NCI-H460 (cell line): ENCODE measurements at places on chromosomes 7 and 10. TPM values are rescaled to one million over a fixed set of nuclear protein-coding genes. Genes with fewer than 3 reads are reported as not detected.
A peak's percentile ranks its signal among the peaks of the same experiment; 100 is the strongest.

DNA sequence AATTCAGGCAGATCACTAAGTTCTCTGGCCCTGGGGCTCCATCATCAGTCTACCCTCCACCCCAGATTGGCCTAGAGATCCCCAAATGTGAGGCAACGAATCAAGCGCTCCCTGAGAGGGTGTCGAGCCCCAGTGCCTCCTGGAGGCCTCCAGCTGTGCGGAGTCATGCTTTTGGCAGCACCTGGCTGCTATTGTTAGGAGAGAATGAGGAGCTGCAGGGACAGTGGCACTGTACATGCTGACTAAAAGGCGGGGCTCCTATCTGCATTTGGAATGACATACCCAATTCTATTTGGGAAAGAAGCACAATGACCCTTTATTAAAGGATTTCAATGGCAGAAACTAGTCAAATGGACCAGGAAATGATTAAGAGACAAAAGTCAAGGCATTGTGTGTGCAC lies 161.8 kb downstream of the DPY19L1 start:
- DNase-seq: no peak

GRCh38 chr10:822661-823367 lies 108.7 kb downstream of the LARP4B start:
- DNase-seq: no peak

DNA sequence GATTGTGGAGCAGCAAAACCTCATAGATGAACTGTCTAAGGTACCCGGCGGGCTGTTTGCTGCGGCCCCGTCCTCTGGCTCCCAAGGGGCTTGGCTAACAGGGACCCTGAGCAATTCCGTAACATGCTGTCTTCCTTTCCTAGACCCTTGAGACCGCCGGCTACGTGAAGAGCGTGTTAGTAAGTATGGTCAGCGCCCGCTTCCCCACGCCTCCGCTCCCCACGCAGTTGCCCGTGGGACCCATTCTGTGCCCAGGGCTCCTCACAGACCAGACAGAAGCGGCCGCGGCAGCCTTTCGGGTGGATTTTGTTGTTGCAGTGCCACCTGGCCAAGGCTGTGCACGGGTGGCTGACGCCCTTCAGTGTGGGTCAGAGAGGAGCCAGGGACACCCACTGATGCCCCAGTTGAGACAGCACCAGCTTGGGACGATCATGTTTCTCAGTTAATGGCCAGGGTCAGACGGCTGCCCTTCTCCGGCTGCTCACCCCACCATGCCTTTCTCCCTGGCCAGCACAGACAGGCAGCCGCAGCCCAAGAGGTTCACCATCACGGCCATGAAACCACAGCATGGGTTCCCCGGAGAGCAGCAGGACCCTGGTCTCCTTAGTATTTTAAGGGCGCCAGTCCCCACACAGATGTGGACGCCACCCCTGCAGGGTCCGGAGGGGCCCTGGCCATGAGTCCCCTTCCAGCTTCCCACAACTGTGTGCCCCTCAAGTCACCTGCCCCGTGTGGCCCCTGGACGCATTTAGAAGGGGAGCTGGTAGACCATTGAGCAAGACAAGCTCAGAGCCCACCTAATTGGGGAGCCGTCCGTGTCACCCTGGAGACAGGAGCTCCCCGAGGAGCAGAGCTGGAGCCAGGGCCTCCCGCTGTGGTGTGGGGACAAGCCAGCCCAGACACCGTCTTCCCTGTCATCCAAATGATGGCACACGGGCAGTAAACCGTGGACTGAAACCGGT lies 49.4 kb upstream of the DPYSL4 start:
- no peak for DNase-seq

GRCh38 chr7:76303202-76304147 lies 1.0 kb downstream of the HSPB1 start:
- peak; percentile 84 for DNase-seq

- DNase-seq: no peak
Measured at GRCh38 chr7:113891031-113891350, 27.8 kb downstream of the PPP1R3A start.

DNA sequence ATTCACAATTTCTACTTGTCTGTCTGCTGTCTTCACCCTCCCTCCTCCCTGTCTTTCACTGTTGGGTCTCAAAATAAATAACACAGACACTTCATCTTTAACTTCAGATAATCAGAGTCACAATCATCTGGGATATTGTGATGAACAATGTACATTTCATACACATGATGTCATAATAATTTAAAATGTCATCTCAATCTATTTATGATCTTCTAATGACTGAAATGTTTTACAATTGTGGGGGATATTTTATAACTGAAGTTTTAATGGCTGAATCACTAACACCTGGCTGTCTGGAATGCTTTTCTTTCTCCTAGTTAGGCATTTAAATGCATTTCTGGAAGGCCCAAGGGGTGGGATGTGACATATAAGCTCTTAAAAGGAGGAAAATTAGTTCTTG lies 859.8 kb downstream of the LRMDA start:
- DNase-seq: no peak

DNA sequence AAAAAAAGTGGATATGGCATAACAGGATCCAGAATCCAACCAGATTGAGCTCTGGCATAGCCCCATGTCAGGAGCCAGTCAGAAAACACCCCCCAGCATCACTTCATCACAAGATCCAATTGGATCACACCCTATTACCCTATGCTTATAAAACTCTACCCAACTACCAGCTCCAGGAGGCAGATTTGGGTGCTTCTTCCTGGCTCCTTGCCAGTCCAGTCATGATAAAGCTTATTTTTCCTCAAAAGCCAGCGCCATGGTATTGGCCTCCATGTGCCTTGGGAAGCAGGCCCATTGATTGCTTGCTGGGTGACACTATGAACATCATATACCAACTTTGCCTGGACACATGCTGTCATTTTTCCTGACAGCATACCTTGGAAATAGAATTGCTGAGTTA lies 281.4 kb upstream of the MKLN1 start:
- DNase-seq: no peak

- DNase-seq: no peak
Measured at GRCh38 chr10:79047584-79047874, 21.2 kb upstream of the ZMIZ1 start.

- no peak for DNase-seq
Measured at GRCh38 chr10:8100366-8100765, 45.9 kb downstream of the GATA3 start.

GRCh38 chr7:47188136-47188535 lies 393.8 kb downstream of the TNS3 start:
- DNase-seq: no peak

- DNase-seq: no peak
Measured at GRCh38 chr7:107076781-107077698, 32.5 kb downstream of the PRKAR2B start.

DNA sequence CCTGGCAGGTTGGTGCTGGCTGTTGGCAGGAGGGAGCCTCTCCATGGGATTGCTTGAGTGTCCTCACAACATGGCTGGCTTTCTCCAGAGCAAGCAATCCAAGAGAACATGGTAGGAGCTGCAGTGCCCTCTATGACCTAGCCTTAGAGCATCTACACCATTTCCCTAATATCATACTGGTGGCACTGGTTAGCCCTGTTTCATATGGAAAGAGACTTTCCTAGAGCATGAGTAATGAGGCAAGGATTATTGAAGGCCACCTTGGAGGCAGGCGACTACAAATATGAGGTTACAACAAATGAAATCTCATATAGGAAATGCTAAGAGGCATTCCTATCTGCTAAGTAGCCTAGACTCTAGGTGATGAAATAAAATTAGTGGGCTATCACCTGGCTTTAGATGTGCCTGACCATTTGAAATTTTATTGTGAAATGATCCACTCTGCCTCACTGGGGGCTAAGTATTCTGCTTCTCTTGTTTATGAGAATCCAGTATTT lies 153.6 kb downstream of the RGS10 start:
- no peak for DNase-seq

- DNase-seq: no peak
Measured at GRCh38 chr10:104734433-104734832, 93.3 kb downstream of the SORCS3 start.

DNA sequence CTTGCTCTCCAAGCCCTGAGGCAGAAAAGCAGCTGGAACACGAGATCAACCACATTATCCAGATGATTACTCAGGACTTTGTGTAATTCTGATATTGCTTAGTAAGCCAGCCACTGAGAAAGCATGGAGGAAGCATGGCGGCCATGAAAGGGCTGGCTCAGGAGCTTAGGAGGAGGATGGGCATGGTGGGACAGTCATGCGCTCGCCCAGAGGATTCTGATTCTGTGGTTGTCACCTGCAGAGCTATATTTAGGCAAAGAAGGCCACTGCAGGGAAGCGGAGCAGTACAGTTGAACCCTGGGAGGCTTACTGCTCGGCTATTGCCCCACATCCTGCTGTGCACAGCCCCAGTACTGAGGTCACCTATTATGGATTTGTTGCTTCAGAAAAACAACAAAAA lies 128.8 kb upstream of the DNAJB12 start:
- no peak for DNase-seq

DNA sequence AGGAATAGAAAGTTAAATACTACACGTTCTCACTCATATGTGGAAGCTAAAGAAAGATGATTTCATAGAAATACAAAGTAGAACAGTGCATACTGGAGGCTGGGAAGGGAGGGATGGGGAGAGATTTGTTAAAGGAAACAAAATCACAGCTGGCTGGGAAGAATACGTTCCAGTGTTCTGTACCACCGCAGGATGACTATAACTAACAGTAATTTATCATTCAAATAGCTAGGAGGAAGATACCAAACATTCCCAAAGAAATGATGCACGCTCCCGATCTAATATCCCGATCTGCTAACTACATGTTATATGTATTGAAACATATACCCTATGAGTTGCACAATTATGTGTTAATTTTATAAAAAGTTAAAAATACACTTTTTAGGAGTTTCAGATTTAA lies 162.3 kb downstream of the ZMYND11 start:
- DNase-seq: no peak

GRCh38 chr10:36048236-36048635 lies 406.1 kb upstream of the FZD8 start:
- DNase-seq: no peak

The KCND2 gene
- total RNA-seq: 0.03 TPM in 1 of 2 replicates, not detected in the other

The TMEM72 gene
- total RNA-seq: not detected in 2 replicates

The NACAD gene
- 0.14 TPM in 1 of 2 replicates, not detected in the other for total RNA-seq

The ATRNL1 gene
- 6.8 and 7.8 TPM in 2 replicates for total RNA-seq
